ENCODE measurements at places on chromosomes 16 and 17.
A peak's percentile ranks its signal among the peaks of the same experiment; 100 is the strongest.

DNA sequence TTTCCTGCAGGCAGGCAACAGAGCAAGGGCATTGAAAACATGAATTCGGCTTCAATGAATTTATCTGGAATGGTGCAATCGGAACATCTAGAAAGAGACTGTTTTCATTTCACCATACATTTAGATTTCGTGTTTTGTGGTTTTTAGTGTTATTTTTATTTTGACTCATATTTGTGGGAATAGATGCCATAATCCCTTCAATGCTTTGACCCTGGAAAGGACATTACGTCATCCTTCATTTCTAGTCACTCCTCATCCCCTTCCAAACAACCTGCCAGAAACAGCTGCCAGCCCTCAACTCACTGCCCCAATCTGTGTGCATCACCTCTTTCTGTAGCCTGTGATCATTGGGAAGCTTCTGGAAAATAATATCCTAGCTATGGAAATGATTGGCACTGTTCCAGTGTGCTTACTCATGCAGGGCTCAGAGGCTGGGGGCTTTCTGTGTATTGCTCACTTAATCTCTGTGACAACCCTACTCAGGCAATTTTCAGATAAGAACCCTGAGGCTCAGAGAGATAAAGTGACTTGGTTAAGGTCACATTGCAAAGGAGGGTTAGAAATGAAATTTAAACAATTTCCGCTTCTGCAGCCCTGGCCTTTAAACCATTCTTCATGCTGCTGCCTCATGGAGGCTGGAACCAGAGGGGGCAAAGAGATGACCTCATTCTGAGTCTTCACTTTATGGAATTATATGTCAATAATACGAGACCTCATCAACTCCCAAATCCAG, 9.5 kb upstream of the KSR1 start:
- no peak for ATAC-seq

- ATAC-seq: no peak
These were observed 189.7 kb downstream of the TMEM132E start for GRCh38 chr17:34769049-34769448.

- ATAC-seq: no peak
These were observed 40.3 kb downstream of the NDE1 start for GRCh38 chr16:15690296-15690695.

DNA sequence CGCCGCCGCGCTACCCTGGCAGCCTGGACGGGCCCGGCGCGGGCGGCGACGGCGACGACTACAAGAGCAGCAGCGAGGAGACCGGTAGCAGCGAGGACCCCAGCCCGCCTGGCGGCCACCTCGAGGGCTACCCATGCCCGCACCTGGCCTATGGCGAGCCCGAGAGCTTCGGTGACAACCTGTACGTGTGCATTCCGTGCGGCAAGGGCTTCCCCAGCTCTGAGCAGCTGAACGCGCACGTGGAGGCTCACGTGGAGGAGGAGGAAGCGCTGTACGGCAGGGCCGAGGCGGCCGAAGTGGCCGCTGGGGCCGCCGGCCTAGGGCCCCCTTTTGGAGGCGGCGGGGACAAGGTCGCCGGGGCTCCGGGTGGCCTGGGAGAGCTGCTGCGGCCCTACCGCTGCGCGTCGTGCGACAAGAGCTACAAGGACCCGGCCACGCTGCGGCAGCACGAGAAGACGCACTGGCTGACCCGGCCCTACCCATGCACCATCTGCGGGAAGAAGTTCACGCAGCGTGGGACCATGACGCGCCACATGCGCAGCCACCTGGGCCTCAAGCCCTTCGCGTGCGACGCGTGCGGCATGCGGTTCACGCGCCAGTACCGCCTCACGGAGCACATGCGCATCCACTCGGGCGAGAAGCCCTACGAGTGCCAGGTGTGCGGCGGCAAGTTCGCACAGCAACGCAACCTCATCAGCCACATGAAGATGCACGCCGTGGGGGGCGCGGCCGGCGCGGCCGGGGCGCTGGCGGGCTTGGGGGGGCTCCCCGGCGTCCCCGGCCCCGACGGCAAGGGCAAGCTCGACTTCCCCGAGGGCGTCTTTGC, 3.1 kb downstream of the HIC1 start:
- no peak for ATAC-seq

DNA sequence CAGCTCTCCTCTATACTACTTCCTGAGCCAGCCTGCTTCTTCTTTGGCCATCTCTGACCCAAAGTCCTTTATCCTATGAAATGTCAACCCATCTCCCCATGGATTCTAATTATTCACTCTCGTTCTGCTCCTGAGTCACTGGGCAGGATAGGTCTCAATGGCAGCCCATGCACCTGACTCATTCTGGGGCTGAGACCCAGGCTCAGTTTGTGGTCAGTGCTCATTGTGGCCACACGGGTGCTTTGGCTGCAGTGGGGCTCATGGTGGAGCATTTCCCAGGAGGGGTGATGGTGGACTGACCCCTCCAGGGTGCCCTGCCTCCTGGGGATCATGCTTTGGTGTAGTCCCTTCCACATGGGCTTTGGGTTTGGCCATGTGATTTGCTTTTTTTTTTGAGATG, 154.8 kb upstream of the WSCD1 start:
- no peak for ATAC-seq

DNA sequence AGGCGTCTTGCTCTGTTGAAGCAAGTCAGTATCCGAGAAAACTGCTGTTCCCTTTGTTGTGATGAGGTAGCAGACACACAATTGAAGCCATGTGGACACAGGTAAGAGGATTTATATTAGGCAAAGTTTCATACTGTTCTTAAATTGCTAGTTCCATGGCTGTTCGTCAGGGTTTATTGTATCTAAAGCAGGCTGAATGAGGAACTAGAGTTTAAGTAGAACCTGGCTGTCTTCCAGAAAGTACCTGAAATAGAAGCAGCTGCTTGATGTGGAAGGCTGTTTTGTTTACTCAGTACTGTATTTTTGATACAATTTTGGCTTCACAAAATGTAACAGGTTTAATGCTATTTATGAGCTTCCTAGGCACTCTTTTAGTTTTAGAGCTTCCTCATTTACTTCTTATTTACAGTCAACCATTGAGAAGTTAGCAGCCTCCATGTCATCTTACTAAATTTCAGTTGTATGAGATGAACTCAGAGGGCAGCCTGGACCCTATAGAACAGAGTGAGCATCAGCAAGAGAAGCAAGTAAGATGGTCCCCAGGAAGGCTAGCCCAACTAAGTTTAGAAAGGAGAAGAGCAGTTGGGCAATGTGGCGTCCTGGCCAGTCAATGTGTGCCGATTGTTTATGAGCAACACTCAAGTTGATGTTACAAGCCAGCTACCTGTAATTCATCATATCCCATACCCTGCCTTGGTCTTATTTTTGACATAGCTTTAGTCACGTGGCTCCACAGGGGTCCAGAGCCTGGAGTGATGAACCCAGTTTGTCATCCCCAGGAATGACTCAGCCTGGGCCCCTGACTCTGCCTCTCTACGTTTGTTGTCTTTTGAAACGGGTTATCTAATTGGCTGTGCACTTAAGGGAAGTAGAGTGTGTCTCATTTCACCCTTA, 9.7 kb upstream of the ARL2BP start:
- ATAC-seq: peak; percentile 19

DNA sequence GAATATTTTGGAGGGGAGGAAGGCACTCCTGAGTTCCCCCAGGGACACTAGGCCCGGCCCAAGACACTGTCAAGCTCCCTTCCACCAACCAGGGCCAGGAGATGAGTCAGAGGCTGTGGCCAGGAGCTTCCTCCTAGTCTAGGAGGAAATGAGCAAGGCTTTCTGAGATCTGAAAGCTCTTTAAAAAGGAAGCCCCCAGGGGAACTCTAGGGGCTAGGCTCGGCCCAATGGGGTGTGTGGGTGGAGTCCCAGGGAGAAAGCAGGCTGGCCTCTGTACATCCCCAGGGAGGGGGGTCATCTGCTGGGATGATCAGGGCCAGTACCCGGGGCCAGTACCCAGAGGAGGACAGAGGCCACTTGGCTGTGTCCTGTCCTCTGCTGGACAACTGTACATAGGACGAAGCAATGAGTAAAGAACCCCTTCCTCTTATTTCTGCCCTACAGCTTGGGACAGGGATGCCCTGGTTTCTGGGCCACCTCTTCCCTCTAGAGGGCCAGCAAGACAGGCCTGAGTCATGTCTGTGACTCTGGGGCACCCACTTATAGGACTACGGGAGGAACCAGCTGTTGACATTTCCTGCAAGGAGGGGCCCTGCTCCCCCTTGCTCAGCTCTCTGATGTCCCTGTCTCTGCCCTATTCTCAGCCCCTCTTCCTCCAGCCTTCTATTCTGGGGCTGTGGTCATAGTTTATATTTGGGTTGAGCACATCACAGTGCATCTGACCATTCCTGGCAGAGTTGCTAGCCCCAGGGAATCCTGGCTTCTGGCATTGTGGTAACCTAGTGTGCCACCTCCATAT, 2.7 kb downstream of the FHOD1 start:
- peak; percentile 52 for ATAC-seq

GRCh38 chr17:61340431-61341209, 59.0 kb upstream of the TBX2 start:
- no peak for ATAC-seq

DNA sequence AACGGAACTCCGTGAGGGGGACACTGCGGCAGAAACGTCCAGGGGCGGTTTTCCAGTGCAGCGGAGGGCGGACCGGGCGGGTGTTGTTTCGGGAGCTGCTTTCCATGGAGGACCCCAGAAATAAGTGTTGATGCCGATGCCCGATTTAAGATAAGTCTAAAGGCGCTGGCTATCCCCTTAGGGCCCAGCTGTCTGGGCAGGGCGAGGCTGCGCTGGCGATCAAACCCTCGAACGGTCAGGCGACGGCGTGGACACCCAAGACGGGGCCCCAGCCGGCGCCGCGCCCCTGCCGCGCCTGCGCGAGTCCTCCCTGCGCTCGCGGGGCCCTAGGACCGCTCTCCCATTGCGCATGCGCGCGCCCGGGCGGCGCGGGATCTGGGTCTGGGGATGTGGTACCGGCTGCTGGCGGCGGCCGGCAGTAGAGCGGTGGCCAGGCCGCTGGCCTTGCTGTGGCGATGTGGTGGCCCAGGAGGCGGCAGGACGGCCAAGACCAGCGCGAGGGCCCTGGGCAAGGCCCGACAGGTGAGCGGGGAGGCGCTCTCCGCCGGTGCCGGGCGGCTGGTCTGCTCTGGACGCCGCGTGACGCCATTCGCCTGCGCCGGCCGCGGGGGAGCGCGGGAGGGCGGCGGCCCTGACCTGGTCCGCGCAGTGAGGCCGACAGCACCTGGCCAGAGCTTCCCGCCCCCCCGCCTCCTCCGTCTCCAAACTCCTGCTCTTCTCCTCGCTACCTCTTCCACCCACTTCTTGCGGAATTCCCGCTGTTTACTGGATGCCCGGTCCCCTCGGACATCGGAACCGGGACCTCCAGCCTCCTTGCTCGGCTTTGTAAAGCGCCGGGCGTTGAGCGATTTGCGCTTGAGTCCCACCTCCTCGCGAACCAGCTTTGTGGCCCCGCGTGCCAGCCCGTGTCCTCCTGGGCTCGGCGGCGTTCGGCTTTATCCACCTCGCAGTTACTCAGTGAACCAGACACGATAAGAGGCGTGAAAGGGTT, 24.0 kb downstream of the DEF8 start:
- peak; percentile 94 for ATAC-seq

DNA sequence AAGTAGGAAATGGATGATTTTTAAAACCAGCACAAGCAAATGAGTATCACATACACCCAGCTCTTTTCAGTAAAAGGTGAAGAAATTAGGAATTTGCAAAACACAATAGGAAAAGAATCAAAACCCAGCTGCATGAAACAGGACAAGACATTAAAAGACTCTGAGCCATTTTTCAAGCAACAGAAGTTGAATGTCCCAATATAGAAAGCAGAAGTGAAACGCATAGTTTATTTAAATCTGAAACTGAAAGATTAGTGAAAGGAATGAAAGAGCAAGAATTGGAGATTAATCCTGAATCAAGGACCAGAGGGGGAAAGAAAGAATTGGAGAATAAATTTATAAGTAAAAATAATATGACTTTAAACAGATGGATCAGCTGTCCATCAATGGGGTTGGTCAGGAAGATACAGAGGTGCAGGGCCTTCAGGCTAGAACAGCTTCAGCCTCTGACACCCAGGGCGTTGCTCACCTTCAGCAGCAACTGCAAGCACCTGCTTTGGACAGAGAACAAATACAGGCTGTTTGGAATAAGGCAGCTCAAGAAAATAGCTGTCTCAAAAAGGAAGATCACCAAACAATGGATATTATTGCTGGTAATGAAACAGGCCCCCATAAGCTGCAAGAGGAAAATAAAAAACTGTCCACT, 3.9 kb upstream of the ARHGAP17 start:
- no peak for ATAC-seq

- ATAC-seq: no peak
These were observed 30.9 kb downstream of the DCAKD start for GRCh38 chr17:45020354-45021138.

GRCh38 chr17:8418471-8418870, 17.2 kb upstream of the NDEL1 start:
- ATAC-seq: no peak

- no peak for ATAC-seq
These were observed 52.9 kb downstream of the SNTB2 start for GRCh38 chr16:69239851-69240250.

- ATAC-seq: no peak
These were observed 96.1 kb downstream of the C17orf67 start for GRCh38 chr17:56737421-56738161.

- ATAC-seq: no peak
These were observed 57.0 kb upstream of the KIFC3 start for GRCh38 chr16:57859331-57859730.

GRCh38 chr16:3088450-3088849, 10.6 kb downstream of the ZSCAN10 start:
- no peak for ATAC-seq

DNA sequence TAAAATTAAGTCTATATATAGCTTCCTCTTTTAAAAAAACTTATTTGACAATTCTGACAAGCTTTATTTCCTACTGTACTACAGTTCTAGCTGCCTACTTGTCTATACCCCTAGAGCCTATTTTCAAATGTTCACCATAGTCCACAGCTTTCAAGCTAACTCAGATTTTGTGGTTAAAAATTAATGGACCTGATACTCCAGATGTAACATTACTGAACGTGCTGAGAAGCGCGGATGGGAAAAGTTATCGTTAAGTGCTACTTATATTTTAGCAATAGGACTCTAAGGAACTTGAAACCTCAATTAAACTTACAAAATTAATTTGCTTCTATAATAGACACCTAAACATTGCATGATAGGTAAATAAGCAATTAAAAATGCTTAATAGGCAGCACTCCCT, 31.2 kb downstream of the GNA13 start:
- no peak for ATAC-seq
